ENCODE measurements at places on chromosomes 7 and 10.

DNA sequence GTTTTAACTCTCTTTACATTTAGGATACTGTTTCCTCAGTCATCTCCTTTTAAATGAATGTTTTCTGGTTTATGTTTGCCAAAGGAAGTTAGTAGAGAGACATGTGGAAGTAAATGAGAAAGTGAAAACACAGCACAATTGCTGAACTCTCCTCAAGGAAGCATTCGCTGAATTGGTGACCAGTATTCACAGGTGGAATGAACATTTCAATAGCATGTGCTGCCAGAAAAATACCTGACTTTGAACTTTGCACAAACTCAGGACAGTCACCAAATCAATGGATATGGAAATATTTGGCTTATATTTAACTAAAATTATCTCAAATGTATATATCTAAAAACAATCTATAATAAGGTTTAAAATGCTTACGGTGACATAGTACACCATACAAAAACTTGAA lies 28.5 kb downstream of the TSPAN12 start:
- no peak overlapping the region for H3K4me3 ChIP-seq
- H3K27ac ChIP-seq = no peak overlapping the region
- H3K36me3 ChIP-seq = no peaks in the 10 kb centered on the region
- H3K27me3 ChIP-seq = no peaks in the 10 kb centered on the region
- DNase-seq = no peak

- H3K27ac ChIP-seq = no peak overlapping the region
- H3K4me1 ChIP-seq = no peaks in the 10 kb centered on the region
- no peaks in the 10 kb centered on the region for H3K27me3 ChIP-seq
- no peaks in the 10 kb centered on the region for H3K36me3 ChIP-seq
- no peak overlapping the region for H3K4me3 ChIP-seq
- DNase-seq = no peak
Measured at GRCh38 chr10:44571701-44572100, 186.8 kb upstream of the CXCL12 start.

- DNase-seq = no peak
- H3K4me1 ChIP-seq = no peaks in the 10 kb centered on the region
- no peak overlapping the region for H3K4me3 ChIP-seq
- H3K36me3 ChIP-seq = no peaks in the 10 kb centered on the region
- no peaks in the 10 kb centered on the region for H3K27me3 ChIP-seq
Measured at GRCh38 chr10:105146436-105146835, 505.3 kb downstream of the SORCS3 start.

- peaks cover 1% of the 10 kb centered on the region for H3K36me3 ChIP-seq
- peaks cover 3% of the 10 kb centered on the region for H3K4me1 ChIP-seq
- no peak for DNase-seq
- no peak overlapping the region for H3K4me3 ChIP-seq
- H3K27ac ChIP-seq = peak overlapping the region; percentile 42
- H3K27me3 ChIP-seq = peaks cover 91% of the 10 kb centered on the region
Measured at GRCh38 chr7:1244700-1245523, 12.2 kb downstream of the UNCX start.

- no peaks in the 10 kb centered on the region for H3K4me1 ChIP-seq
- peaks cover 6% of the 10 kb centered on the region for H3K27me3 ChIP-seq
- no peaks in the 10 kb centered on the region for H3K36me3 ChIP-seq
- H3K27ac ChIP-seq = no peak overlapping the region
- H3K4me3 ChIP-seq = no peak overlapping the region
Measured at GRCh38 chr10:49629431-49629881, 15.6 kb downstream of the CHAT start.

GRCh38 chr10:178208-178607 lies 43.0 kb downstream of the ZMYND11 start:
- peaks cover 10% of the 10 kb centered on the region for H3K4me1 ChIP-seq
- H3K4me3 ChIP-seq = no peak overlapping the region
- H3K27ac ChIP-seq = no peak overlapping the region
- H3K27me3 ChIP-seq = no peaks in the 10 kb centered on the region
- DNase-seq = no peak

- H3K4me1 ChIP-seq = no peaks in the 10 kb centered on the region
- no peaks in the 10 kb centered on the region for H3K27me3 ChIP-seq
- H3K4me3 ChIP-seq = no peak overlapping the region
- no peak for DNase-seq
Measured at GRCh38 chr7:69359003-69359700, 239.1 kb upstream of the AUTS2 start.

DNA sequence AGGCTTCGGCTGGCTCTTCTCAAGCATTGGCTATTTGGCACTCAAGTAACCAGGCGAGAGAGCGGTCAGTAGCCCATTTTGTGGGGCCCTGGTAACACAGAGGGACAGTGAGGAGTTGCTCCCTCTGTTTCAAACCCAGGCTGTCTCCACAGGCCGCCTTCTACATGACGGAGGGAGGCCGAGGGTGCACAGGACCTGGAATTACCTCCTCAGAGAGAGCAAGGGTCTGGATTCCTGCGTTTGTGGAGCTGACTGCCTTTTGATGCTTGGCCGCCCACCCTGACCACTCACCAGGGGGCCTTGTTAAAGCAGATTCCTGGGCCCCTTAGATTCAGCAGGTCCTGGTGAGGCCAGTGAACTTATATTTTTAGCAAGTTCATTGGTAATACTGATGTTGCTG lies 12.3 kb downstream of the UPP1 start:
- DNase-seq = no peak
- peaks cover 57% of the 10 kb centered on the region for H3K4me1 ChIP-seq
- H3K36me3 ChIP-seq = peaks cover 80% of the 10 kb centered on the region
- H3K27ac ChIP-seq = no peak overlapping the region

DNA sequence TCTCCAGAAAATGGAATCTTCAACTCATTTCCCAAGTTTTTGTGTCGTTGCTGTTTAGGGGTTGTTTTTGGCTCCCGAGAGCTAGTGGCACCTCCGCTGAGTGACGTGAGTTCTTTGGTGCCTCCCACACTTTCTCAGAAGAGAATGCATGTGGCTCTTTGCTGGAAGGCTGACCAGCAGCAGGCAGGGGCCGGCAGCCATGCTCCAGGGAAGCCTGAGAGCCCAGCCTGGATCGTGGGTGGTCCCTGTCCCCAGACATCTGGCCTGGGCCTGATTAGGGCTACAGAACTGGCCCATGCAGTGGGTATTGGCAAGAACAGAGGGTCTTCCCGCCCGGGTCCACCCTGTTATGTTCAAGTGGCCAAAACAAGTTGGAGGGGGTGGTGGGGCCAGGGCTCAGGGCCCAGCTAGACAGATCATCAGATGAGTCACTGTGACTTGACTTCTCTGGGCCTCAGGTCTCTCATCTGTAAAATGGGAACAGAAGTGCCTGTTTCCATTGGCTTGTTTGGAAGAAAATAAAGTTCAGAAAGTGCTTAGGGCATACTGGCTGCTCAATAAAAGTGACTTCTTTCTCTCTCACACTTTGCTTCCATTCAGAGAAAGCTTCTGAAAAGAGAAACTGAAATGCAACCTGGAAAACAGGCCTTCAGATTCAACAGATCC lies 83.1 kb downstream of the STRA8 start:
- no peaks in the 10 kb centered on the region for H3K36me3 ChIP-seq
- no peaks in the 10 kb centered on the region for H3K4me1 ChIP-seq
- no peaks in the 10 kb centered on the region for H3K27me3 ChIP-seq
- H3K4me3 ChIP-seq = no peak overlapping the region
- no peak for DNase-seq
- H3K27ac ChIP-seq = no peak overlapping the region

GRCh38 chr10:76624470-76624869 lies 1013.1 kb downstream of the KCNMA1 start:
- no peak overlapping the region for H3K27ac ChIP-seq
- no peaks in the 10 kb centered on the region for H3K36me3 ChIP-seq
- no peak for DNase-seq
- no peaks in the 10 kb centered on the region for H3K27me3 ChIP-seq

- H3K4me1 ChIP-seq = no peaks in the 10 kb centered on the region
- DNase-seq = no peak
- H3K4me3 ChIP-seq = no peak overlapping the region
Measured at GRCh38 chr7:155579565-155579964, 33.2 kb upstream of the CNPY1 start.

GRCh38 chr10:93752761-93753160 lies 5.0 kb upstream of the LGI1 start:
- no peaks in the 10 kb centered on the region for H3K4me1 ChIP-seq
- H3K36me3 ChIP-seq = no peaks in the 10 kb centered on the region
- H3K4me3 ChIP-seq = no peak overlapping the region
- DNase-seq = no peak

- H3K4me1 ChIP-seq = no peaks in the 10 kb centered on the region
- no peak overlapping the region for H3K27ac ChIP-seq
- no peaks in the 10 kb centered on the region for H3K36me3 ChIP-seq
- no peak overlapping the region for H3K4me3 ChIP-seq
Measured at GRCh38 chr7:88851220-88851619, 55.7 kb upstream of the TEX47 start.

DNA sequence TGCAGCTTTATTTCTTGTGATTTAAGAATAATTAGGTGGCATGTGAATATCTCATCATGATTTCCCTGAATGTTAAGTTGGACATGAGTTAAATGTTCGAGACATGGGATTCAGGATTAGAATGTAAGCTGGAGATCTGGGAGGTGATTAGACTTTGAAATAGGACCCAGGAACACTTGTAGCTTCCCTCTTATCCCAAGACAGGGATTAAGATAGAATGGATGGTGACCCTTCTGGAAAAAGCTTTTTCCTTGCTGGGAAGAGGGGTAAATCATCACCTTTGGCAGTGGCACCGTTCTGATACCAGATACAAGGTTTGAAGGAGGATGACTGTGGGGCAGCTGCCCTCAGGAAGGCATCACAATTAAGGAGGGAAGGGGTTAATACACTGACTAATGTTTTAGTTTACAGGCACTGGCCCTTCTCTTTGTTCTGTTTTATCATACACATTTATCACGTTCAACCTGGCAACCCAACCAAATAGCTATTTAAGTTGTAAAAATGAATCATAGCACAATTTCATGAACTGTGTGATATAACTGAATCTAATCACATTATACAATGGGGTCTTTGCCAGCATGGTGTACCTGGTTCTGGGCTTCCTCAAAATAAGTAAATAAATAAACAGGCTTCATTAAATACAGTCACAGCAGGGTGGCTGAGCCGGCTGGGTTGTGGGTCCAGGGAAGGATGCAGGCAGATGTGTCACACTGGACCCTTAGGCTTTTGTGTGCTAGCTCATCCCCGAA lies 212.7 kb downstream of the LRMDA start:
- no peak for DNase-seq
- no peak overlapping the region for H3K4me3 ChIP-seq
- peaks cover 5% of the 10 kb centered on the region for H3K27me3 ChIP-seq
- no peaks in the 10 kb centered on the region for H3K36me3 ChIP-seq

DNA sequence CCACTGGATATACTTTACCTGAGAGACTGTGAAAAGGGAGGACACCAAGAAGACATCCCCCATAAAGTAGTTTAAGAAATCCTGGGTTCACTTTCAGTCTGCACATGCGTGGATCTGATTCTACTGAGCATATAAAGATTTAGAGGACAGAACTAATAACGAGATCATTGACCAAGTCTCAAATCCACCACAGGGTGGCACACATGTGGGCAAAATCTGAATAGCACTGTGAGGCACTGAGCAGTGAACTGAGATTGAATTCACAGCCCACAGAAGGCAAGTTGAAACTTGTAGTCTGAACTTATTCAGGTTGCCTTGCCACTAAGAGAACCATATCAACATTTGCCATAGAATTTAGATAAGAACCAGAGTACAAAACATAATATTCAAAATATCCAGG lies 818.6 kb downstream of the GRID1 start:
- H3K36me3 ChIP-seq = no peaks in the 10 kb centered on the region
- H3K27me3 ChIP-seq = no peaks in the 10 kb centered on the region
- no peaks in the 10 kb centered on the region for H3K4me1 ChIP-seq
- peak; percentile 40 for DNase-seq

DNA sequence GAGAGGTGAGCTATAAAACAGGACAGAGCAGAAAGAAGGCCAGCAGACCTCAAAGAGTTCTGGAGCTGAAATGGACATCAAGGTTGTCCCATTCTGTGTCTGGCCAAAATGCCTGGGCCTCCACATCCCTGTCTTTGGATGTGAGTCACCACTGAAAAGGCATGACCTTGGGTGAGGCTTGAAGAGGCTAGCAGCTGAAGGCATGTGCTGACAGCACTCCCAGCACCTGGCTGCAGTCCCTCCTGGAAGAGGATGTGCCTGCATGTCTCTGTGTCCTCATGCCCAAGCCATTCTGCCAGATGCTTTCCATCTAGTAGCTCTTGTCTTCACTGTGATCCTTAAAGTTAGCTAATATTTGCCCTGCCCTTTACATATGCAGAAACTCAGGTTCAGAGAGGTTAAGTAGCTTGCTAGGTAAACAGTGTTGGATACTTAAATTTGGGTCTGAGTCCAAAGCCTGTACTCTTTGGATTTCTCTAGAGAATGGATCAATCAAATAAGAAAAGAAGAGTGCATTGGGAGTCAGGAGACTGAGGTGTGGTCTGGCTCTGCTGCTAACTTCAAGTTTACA lies 35.8 kb downstream of the HECW1 start:
- DNase-seq = no peak
- H3K27me3 ChIP-seq = peaks cover 12% of the 10 kb centered on the region

DNA sequence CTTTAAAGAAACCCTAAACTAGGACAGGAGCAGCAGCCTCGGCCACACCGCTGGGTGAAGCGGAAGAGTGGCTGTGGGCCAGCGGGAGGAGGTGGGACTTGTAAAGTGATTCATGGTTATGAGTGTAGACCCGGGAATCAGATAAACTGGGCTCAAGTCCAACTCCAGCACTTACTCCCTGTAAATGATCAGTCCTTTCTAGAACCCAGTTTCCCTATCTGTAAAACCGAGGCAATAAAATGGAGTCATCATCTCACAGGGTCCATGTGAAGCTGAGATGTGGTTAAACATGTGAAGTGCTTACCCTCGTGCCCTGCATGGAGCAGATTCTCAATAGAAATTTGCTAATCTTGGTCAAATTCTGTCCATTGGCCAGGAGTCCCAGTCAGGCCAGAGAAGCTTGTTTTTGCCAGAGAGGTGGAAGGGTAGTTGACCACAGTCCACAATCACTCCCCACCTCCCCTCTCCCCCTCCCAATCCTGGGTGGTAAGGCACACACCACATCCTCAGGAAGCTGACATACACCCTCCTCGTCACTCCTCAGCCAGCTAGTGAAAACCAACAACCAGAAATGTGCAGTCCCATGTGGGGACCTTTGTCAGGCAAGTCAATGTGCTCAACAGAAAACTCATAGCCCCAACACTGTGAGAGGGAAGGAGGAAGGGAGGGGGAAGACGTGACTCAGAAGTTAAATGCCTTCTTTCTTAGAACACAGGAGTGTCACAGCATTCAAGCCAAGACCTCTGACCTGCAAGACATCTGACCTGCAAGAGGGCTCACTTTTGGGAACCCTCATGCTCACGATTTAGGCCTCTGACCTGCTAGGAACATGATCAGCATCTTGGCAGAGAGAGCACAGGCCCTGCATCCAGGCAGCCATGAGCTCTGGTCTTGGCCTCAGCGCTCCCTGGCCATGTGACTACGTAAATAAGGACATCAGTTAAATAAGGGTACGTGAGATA lies 145.1 kb downstream of the PLXNA4 start:
- peaks cover 37% of the 10 kb centered on the region for H3K36me3 ChIP-seq
- H3K4me1 ChIP-seq = peaks cover 99% of the 10 kb centered on the region
- no peak overlapping the region for H3K4me3 ChIP-seq
- H3K27ac ChIP-seq = peak overlapping the region; percentile 87
- peak; percentile 85 for DNase-seq
- H3K27me3 ChIP-seq = no peaks in the 10 kb centered on the region

- H3K27me3 ChIP-seq = no peaks in the 10 kb centered on the region
- no peak for DNase-seq
- no peaks in the 10 kb centered on the region for H3K4me1 ChIP-seq
- no peaks in the 10 kb centered on the region for H3K36me3 ChIP-seq
- no peak overlapping the region for H3K4me3 ChIP-seq
Measured at GRCh38 chr7:41420421-41420820, 282.5 kb downstream of the INHBA start.

Data from activated naive CD4-positive, alpha-beta T cell treated with anti-CD3 and anti-CD28 coated beads, Interleukin-2, amount 10 ng/mL, durations not matched to agents 7 days and 5 days (primary cell).